GOT3 (cell line): ENCODE measurements at places on chromosomes 11 and 22.

DNA sequence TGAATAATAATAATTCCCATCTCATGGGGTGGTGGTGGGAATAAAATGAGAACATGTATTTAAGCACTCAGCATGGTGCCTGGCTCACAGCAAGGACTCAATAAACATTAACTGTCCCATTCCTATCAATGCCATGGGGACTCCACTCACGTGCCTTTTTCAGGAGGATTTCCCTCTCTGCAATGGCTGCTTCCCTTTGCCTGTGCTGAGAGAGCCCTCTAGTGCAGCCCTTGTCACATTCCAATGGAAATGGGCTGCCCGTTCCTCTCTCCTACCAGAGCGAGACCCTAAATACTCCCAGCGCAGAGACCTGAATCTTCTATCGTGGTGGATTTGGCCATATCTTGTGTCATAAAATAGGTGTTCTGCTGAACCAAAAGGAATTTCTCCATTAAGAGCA lies 621.5 kb upstream of the B3GAT1 start:
- no peak for DNase-seq

DNA sequence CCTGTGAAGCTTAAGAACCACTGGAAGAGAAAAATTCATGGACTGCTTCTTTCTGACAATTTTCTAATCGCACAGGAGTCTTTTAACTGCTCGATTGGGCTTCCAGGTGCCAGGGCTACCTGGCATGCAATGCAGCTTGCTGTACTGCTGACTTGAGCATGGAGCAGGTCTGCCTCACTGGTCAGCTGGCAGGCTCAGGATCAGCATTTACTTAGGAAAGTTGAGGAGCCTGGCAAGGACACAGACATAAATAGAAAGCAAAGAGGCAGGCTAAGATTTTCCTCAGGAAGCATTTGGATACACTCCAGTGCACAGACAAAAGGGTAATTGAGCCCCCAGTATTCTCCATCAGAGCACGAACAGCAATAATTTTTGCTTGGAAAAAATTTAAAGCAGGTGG lies 163.5 kb downstream of the CSNK2A3 start:
- DNase-seq = no peak

DNA sequence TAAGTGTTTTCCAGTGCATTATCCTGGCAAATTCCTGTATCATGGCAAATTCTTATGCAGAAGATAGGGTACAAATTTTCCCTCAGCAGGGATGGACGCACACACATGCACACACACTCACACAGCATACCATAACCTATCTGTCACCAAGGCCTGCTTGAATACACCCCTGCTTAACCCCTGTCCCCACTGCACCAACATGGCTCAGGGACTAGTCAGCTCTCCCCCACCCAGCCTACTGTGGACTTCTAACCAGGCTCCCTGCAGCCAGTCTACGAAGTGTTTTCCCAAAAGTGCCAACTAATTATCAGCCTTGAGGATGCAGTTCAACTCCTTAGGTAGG lies 63.1 kb downstream of the RAB30 start:
- no peak for DNase-seq

- DNase-seq = no peak
These were observed 177.2 kb upstream of the MTMR2 start for GRCh38 chr11:96101146-96101545.

GRCh38 chr22:49210606-49211005 lies 617.1 kb downstream of the BRD1 start:
- no peak for DNase-seq

DNA sequence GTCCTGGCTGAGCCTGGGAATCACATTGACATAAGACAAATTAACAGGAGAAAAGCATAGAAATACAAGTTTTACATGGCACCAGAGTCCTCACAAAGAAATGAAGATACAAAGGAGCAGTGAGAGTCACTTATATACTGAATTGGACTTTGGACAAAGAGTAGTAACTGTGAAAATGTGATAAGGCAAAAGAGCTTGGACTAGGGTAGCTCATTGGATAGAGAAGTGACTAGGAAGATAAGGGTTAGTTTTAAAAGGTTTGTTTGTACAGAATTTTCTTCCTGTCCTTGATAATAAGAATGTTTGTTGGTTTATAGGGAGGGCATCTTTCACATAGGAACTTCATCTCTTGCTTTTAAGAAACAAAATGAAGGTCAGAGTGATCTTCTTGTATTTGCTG lies 17.9 kb upstream of the NUCB2 start:
- DNase-seq = no peak

DNA sequence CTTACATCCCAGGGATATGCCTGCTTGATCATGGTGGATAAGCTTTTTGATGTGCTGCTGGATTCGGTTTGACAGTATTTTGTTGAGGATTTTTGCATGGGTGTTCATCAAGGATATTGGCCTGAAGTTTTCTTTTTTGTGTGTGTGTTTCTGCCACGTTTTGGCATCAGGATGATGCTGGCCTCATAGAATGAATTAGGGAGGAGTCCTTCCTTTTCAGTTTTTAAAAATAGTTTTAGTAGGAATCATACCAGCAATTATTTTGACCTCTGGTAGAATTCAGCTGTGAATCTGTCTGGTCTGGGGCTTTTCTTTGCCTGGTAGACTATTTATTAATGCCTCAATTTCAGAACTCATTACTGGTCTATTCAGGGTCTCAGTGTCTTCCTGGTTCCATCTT lies 362.4 kb downstream of the JRKL start:
- DNase-seq = no peak

- DNase-seq = no peak
These were observed 1056.3 kb upstream of the CNTN5 start for GRCh38 chr11:97964332-97965004.

- no peak for DNase-seq
These were observed 85.9 kb upstream of the MYOD1 start for GRCh38 chr11:17633279-17633986.

GRCh38 chr11:57751676-57752253 lies at the start of gene BTBD18:
TSS of gene BTBD18 (minus strand) at chr11:57751819. CDS start at chr11:57751188, 631 bp downstream.
- no peak for DNase-seq
